Osteoblast (primary cell): ENCODE measurements at places on chromosomes 7 and 10.

- no peak overlapping the region for H3K27ac ChIP-seq
- no peaks in the 10 kb centered on the region for H3K27me3 ChIP-seq
- H3K4me3 ChIP-seq = no peak overlapping the region
- H3K4me1 ChIP-seq = no peaks in the 10 kb centered on the region
- no peak for DNase-seq
Observed at GRCh38 chr7:149469806-149470205, 8.9 kb upstream of the ZNF777 start.

- H3K4me1 ChIP-seq = peaks cover 2% of the 10 kb centered on the region
- H3K27ac ChIP-seq = no peak overlapping the region
- H3K4me3 ChIP-seq = no peak overlapping the region
- no peaks in the 10 kb centered on the region for H3K36me3 ChIP-seq
- no peaks in the 10 kb centered on the region for H3K27me3 ChIP-seq
- no peak for DNase-seq
Observed at GRCh38 chr7:107122486-107122911, 46.3 kb upstream of the HBP1 start.

DNA sequence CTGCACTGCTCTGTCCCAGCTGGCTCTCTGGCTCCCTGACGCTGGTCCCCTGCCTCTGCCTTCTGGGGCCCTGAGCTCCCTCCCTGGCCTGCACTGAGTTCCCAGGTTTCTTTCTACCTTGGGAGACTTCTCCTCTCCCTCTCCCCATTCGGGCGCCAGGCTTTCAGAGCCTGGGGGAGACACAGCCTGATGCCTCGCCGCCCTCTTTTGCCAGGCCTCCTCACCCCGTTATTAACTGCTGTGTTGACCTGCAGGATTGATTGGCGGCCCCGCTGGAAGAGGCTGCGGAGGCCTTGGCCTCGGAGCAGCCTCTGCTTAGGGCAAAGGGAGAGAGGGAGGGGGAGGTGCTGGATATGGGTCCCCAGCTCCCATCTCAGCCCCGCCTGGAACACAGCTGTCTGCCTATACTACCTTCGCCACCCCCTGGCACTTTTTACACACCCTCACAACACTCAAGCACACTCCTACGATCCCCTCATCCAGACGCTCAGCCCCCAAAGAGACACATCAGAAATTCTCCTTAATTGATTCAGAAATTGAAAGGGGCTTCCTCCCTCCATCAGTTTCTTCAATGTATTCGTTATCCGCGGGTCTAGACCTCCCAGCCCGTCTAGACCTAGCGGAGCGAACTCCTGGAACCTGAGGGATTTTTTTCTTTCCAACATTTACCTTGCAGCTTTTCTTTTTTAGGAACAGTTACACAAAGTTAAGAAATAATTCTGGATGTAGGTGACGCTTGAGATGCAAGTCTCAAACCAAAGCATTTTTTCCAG lies 7.1 kb upstream of the PAX2 start:
- no peaks in the 10 kb centered on the region for H3K4me1 ChIP-seq
- DNase-seq = peak; percentile 76

- no peaks in the 10 kb centered on the region for H3K36me3 ChIP-seq
- H3K4me1 ChIP-seq = no peaks in the 10 kb centered on the region
- no peak for DNase-seq
- H3K4me3 ChIP-seq = no peak overlapping the region
Observed at GRCh38 chr7:151768805-151769187, 108.1 kb downstream of the PRKAG2 start.

- peak; percentile 94 for DNase-seq
- no peaks in the 10 kb centered on the region for H3K4me1 ChIP-seq
- no peak overlapping the region for H3K27ac ChIP-seq
- H3K4me3 ChIP-seq = no peak overlapping the region
Observed at GRCh38 chr10:43263551-43264343, 3.1 kb downstream of the RASGEF1A start.

- H3K36me3 ChIP-seq = no peaks in the 10 kb centered on the region
- no peak for DNase-seq
- peaks cover 10% of the 10 kb centered on the region for H3K27me3 ChIP-seq
Observed at GRCh38 chr7:70598976-70599375, 533.0 kb upstream of the GALNT17 start.

GRCh38 chr7:1248143-1248915 lies 15.7 kb downstream of the UNCX start:
- H3K4me1 ChIP-seq = no peaks in the 10 kb centered on the region
- H3K27ac ChIP-seq = no peak overlapping the region
- H3K36me3 ChIP-seq = no peaks in the 10 kb centered on the region
- no peak for DNase-seq

DNA sequence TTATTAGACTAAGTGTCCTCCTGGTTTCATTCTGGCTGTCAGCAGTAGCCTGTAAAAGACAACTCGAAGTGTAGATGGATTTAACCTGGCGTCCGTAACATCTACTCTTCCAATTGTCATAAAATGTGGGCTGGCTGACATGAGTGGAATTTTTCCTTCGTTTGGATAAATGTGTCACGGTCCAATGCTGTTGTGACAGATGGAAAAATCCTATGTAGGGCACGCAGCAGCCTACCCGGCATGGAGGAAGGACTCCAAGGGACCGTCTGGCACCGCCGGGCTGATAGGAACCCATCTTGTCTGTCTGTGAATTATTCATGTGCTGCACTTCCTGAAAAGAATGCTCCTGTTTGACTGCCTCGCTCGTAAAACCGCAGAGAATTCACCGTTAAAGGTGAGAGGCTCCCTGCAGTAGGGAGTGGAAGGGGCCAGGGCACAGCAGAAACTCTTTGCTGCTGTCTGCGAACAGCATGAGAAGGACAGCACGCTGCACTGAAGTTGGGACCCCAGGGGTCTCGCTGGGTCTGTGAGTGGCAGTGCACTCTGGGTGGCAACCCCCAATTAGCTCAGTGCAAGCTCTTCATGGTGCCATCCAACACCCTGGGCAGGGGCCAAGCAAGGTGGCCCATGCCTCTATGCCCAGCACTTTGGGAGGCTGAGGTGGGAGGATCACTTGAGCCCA lies 1.6 kb upstream of the ORAI2 start:
- no peak overlapping the region for H3K4me3 ChIP-seq
- DNase-seq = no peak
- H3K4me1 ChIP-seq = peaks cover 3% of the 10 kb centered on the region
- peaks cover 12% of the 10 kb centered on the region for H3K36me3 ChIP-seq
- H3K27ac ChIP-seq = no peak overlapping the region
- no peaks in the 10 kb centered on the region for H3K27me3 ChIP-seq

DNA sequence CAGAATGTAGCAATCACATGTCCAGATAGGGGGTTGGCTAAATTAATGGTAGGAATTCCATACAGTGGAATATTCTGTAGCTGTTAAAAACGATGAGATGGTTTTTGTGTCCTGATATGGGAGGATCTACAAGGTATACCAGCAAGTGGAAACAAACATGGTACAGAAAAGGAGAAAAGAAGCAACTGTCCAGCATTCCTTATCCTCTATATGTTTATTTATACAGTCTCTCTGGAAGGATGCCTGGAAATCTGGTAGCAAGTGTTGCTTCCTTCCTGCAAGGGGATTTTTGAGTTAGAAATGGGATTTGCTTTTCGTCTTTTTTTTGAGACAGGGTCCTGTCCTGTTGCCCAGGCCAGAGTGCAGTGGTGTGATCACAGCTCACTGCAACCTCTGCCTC lies 19.3 kb downstream of the IL15RA start:
- DNase-seq = no peak
- H3K27me3 ChIP-seq = no peaks in the 10 kb centered on the region

GRCh38 chr7:41298409-41298808 lies 404.5 kb downstream of the INHBA start:
- H3K36me3 ChIP-seq = no peaks in the 10 kb centered on the region
- no peaks in the 10 kb centered on the region for H3K4me1 ChIP-seq
- DNase-seq = no peak
- H3K27ac ChIP-seq = no peak overlapping the region
- no peaks in the 10 kb centered on the region for H3K27me3 ChIP-seq
- no peak overlapping the region for H3K4me3 ChIP-seq

DNA sequence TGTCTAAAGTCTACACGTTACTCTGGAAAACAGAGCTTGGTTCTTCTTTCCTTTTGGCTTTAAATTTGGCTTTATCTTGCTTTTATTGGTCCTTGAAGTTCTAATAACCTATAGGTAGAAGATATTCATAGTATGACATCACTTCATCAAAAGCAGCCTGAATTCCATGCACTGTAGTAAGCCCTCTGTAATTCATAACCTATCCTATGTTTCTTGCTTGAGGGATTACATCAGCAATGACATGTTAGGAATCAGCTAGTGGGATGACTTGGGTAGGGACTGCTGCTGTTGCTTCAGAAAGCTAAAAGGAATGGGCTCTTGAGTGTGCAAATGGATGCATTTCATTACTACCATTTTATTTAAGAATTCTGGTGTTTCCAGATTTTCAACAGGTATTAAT lies 184.9 kb downstream of the PTEN start:
- H3K4me1 ChIP-seq = no peaks in the 10 kb centered on the region
- H3K27me3 ChIP-seq = no peaks in the 10 kb centered on the region
- no peak overlapping the region for H3K27ac ChIP-seq

GRCh38 chr10:72904806-72905205 lies 11.3 kb downstream of the OIT3 start:
- no peaks in the 10 kb centered on the region for H3K4me1 ChIP-seq
- H3K27me3 ChIP-seq = no peaks in the 10 kb centered on the region
- H3K4me3 ChIP-seq = no peak overlapping the region
- H3K36me3 ChIP-seq = no peaks in the 10 kb centered on the region
- no peak overlapping the region for H3K27ac ChIP-seq
- peak; percentile 23 for DNase-seq

DNA sequence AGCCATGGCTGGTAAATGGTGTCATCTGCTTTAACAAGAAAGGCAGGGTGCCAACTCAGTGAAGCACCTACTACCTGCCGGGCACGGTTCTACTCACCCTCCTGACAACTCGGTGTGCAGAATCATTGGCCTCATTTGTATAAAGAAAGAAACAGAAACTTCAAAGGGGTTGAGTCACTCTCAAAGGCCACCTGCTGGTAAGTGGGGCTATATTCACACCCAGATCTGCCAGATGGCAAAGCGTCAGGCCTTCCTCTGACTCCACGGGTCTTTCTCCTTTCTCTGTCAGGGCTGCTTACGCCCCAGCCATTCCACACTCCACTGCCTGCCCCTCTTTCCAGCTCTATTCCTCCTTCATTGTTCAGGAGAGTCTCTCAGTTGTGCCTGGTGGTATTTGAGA lies 309.2 kb downstream of the GFRA1 start:
- no peak overlapping the region for H3K27ac ChIP-seq
- no peaks in the 10 kb centered on the region for H3K4me1 ChIP-seq
- peaks cover 2% of the 10 kb centered on the region for H3K27me3 ChIP-seq

- H3K36me3 ChIP-seq = no peaks in the 10 kb centered on the region
- no peaks in the 10 kb centered on the region for H3K27me3 ChIP-seq
- H3K4me1 ChIP-seq = peaks cover 30% of the 10 kb centered on the region
- H3K4me3 ChIP-seq = no peak overlapping the region
- no peak for DNase-seq
Observed at GRCh38 chr7:16918288-16918895, 36.6 kb upstream of the AGR3 start.

DNA sequence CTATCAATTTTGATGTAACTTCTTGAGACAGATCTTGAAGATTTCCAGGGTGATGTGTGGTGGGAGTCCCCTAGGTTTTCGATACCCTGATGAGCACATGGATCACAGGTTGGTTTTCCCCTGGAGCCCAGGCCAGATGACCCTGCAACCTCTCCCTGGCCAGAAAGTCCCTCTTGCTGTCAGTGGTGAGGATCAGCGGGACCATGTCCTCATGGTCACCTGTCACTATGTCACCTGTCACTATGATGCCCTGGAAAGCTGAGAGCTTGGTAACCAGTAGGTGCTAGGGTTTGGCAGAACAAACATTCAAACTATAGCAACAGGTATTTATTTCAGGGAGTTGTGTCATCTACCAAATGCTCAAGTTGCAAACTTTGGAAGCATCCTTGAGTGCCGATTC lies 197.9 kb downstream of the ARHGAP12 start:
- H3K4me3 ChIP-seq = no peak overlapping the region
- H3K36me3 ChIP-seq = no peaks in the 10 kb centered on the region
- H3K27ac ChIP-seq = no peak overlapping the region

DNA sequence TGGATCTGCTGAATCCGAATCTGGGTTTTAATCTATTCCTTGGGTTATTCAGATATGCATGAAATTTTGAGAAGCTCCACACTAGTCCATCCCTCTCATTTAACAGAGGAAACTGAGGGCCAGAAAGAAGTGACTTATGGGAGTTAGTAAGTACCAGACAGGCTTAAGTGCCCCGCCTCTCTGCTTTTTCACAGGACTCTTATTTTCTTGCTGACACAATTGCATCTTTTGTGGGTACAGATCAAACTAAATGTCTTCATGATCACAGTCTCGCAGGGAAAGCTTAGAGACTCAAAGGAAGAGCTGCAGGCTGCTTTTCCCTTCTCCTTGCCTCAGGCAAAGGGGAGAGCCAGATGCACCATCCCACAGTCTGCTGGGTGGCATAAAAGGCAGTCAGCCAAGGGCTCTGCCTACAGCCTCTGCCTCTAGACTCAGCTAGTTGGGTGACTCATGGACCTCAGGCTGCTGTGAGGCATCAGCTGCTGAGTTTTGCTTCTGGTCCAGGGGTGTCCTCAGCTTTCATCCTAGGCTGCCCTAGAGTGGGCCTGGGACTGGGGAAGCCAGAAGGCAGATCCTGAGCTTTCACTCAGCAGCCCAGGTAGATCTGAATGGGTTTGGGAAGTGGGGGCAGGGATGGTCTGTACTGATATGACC lies 11.6 kb downstream of the GOLGA7B start:
- H3K27ac ChIP-seq = no peak overlapping the region
- no peaks in the 10 kb centered on the region for H3K4me1 ChIP-seq
- no peak overlapping the region for H3K4me3 ChIP-seq
- H3K27me3 ChIP-seq = peaks cover 21% of the 10 kb centered on the region
- DNase-seq = peak; percentile 99

DNA sequence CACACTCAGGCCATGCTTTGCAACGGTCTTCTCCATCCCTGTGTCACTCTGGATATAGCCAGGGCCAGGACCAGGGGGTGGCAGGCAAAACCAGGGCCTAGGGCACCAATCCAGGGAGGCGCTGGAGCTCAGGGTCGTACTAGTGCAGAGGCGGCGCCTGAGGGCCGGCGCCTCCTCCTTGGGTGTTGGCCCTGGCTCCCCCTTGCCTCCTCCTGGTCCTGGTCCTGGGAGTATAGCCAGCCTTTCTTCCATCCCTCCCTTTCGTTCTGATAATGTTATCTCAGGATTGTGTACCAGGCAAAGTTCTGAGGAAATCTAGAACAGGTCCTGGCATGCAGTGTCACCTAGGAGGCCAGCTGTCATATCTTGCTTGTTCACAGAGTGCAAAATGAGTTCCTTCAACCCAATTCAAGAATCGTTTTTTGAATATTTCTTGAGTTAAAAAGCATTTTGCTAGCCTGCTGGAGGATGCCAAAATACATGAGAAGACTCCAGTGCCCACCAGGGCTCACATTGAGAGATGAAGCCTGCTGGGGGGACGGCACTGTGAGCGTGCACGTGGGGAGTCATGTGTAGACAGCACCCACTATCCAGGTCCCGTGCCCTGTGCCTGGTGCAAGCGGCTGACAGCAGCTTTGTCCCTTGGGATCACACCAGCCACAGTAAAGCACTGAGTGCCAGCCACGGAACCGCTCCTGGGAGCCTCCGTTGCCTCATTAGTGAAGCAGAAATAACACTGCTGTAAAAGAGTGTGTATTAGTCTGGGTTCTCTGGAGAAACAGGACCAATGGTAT lies 106.9 kb upstream of the C7orf33 start:
- no peaks in the 10 kb centered on the region for H3K27me3 ChIP-seq
- no peak overlapping the region for H3K4me3 ChIP-seq
- no peaks in the 10 kb centered on the region for H3K36me3 ChIP-seq

- no peak for DNase-seq
- H3K4me3 ChIP-seq = no peak overlapping the region
- H3K27me3 ChIP-seq = no peaks in the 10 kb centered on the region
- no peak overlapping the region for H3K27ac ChIP-seq
- no peaks in the 10 kb centered on the region for H3K4me1 ChIP-seq
- H3K36me3 ChIP-seq = no peaks in the 10 kb centered on the region
Observed at GRCh38 chr10:64080071-64080470, 558.9 kb downstream of the REEP3 start.
